Hair follicular keratinocyte (primary cell): ENCODE measurements at places on chromosomes 13 and 19. TPM values are rescaled to one million over a fixed set of nuclear protein-coding genes. Genes with fewer than 3 reads are reported as not detected.

KLK2 gene
- total RNA-seq, result not detected in 2 replicates

GNG7 gene
- not detected in 2 replicates for total RNA-seq

RNF225 gene
- total RNA-seq, result 0.27 and 0.31 TPM in 2 replicates

PRSS57 gene
- not detected in 2 replicates for total RNA-seq

GNG8 gene
- not detected in 2 replicates for total RNA-seq

NUDT15 gene
- total RNA-seq, result 25.6 and 42.1 TPM in 2 replicates

GIPC3 gene
- not detected in 2 replicates for total RNA-seq
